ENCODE measurements at places on chromosomes 5 and 9.

DNA sequence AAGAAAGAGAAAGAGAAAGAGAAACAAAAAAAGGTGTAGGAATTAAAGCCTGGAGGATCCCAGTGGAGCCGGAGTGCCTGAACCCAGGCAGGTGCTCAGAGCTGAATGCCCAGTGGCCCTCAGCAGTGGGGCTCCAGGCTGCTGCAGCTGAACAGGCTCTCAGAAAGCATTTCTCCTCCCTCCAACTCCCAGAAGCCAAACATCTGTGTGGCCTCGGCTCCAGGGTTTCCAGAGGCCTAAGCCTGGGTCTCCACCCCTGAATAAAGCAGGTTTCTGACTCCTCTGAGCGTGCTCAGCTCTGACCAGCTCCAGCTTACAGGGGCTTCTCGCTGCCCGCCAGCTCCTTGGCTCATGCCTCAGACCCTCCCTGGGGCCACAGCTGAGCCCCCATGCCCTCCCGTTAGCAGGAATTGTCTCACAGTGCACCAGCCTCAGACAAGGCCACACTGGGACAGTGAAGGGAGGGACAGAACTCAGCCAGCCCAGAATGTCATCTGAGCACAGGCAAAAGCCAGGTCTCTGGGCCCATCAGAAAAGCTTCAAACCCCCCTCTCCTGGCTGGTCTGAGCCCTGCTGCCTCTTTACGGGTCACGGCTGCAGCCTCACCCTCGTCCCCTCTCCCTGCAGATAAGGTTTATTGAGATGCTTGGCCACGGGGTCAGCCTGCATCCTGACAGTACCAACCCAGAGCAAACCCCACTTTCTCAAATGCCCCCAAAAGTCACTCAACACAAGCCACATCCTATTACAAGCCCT lies 114.4 kb upstream of the PPP1R26 start:
- no peak for DNase-seq

GRCh38 chr5:95887977-95888376 lies 65.5 kb upstream of the GLRX start:
- no peak for DNase-seq

DNA sequence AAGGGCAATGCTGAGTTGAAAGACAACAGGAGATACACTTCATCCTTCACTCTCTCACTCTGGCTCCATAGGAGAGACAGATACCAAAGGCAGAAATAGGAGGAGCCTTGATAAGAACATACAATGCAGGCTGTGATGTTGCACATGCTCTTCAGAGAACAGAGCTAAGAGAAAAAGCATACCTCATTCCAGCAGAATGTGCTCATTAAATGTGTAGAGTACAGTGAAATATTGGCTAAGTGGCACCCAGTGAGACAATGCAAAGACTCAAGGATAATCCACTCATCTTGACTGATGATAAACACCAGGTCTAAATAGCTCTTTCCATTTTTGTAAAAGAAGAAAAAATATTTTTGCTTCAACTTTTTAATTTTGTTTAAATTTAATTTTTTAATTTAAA lies 139.7 kb downstream of the OR2K2 start:
- no peak for DNase-seq

DNA sequence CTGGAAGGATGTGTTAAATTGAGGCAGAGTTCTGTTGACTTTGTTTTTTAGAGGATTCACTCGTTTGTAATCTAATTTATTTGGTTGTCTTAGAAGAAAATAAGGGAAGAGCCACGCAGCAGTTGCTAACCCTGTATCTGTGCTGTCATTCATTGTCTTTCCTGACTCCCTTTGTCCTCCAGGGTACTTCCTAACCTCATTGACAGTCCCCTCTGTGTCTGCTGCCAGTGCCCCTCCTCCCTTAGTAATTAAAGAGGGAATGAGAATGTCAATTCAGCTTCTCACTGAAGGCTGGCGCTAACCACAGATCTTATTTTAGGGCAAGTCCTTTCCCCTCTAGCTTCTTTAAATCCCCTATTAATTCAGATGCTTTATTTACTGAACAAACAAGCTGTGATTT lies 84.0 kb downstream of the MAST4 start:
- DNase-seq, result no peak

GRCh38 chr5:167709625-167710024 lies 581.8 kb upstream of the WWC1 start:
- no peak for DNase-seq

DNA sequence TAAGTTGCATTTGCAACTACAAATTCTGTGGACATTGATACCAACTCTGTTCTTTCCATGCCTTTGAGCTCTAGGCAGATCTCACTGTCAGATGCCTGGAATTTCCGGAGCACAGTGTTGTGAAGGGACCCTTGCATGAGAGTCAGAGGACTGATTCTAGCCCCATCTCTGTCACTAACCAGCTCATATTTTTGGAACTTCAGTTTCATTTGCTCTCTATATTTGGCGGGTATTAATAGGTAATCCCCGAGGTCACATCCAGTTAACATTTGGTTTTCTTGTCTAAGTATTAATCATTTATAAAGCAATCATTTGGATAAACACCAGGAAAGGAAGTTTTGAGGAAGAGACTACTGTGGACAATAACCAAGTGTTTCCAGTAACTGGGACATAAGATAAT lies 115.7 kb downstream of the MAN2A1 start:
- DNase-seq, result peak; percentile 12

DNA sequence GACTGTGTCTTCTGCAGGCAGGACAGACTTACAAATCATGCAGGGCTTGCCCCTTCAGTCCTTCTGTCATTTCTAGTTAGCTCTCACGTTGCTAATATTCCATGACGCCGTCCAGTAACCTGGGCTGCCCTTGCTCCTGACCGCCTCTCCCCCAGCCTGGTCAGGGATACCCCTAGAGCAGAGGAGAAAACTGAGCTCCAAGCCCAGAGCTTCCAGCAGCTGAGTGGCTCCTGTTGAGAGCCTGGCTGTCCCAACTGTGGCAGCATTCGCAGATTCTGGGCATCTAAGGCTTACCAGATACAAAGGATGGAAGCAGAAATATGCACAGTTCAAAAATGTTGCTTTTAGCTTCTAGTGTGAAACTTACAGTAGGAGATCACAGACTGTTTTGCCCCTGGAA lies 185.2 kb downstream of the CD180 start:
- no peak for DNase-seq

GRCh38 chr9:35923927-35924763 lies 14.9 kb downstream of the SPAAR start:
- peak; percentile 97 for DNase-seq

- no peak for DNase-seq
Measured at GRCh38 chr9:107280543-107280942, 2.5 kb upstream of the RAD23B start.

GRCh38 chr5:74589204-74590056 lies 51.1 kb downstream of the ENC1 start:
- no peak for DNase-seq

GRCh38 chr5:142650881-142651280 lies 35.0 kb downstream of the FGF1 start:
- DNase-seq, result no peak

DNA sequence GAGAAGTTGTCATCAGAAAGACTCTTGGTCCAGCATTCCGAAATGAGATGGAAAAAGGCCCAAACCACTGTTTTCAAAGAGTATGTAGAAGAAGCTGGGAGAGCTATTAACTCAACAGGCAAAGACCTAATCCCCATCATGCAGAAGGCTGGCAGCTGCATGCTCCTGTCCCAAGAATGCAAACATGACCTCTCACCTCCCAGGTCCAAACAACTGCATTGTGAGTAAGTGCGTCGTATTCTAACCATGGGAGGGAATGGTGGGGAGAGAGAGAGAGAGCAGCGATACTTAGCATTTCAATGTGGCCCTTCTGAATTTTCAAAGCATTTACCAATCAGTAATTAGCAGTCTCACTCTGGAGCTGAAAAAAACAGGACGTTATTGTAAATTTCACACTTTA lies 27.6 kb downstream of the TRPC7 start:
- DNase-seq, result no peak

DNA sequence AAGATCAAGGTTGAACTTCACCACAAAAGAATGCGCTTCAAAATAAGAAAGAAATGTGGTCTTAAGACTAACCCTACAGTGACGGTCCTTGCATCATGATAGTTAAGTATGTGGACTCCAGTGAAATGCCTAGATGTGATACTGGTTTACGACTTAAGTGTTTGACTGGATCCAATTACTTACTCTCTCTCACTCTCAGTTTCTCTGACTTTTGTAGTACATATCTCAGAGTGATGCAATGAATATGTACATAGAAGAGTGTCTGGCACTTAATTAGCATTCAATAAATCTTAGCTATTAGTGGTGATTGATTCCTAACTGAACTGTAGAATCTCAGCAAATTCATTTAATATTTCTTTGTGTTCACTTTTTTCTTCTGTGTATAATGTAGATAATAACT lies 411.7 kb upstream of the ITGA1 start:
- DNase-seq, result no peak

DNA sequence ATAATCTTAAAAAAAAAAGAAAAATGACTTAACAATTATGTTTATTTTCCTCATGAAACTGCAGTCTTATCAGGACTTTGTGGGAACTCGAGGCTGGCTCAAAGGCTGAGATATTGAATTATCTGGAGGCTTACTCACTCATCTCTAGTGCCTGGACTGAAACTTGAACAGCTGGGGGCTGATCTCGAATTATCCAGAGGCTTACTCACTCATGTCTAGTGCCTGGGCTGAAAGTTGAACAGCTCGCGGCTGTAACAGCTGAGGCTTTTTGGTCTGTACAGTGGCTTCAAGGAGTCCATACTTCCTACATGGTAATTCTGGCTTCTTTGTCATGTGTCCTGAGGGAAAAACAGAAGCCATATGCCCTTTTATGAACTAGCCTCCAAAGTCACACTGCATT lies 371.9 kb downstream of the CETN3 start:
- peak; percentile 51 for DNase-seq

- no peak for DNase-seq
Measured at GRCh38 chr9:97791542-97791941, 61.5 kb upstream of the FOXE1 start.

- no peak for DNase-seq
Measured at GRCh38 chr9:106487266-106487665, 375.7 kb upstream of the ZNF462 start.

GRCh38 chr5:1227667-1228066 lies 2.5 kb downstream of the SLC6A18 start:
- DNase-seq, result no peak

DNA sequence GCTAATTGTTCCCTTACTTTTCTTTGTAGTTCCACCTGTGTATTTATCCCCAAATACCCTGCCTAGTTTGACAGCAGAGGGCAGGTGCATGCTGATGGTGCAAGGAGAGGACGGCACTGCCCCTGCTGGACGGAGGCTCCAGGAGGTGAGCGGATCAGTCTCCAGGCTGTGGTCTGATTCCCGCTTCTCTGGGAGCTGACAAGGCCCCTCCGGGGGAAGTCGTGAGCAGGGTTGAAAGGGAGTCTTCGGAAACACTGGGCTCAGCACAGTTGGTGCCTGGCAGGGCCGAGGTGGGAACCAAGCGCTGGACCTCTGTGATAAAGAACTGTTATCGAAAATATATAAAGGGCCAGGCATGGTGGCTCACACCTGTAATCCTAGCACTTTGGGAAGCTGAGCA lies 52.9 kb downstream of the RASGEF1C start:
- DNase-seq, result no peak

- DNase-seq, result no peak
Measured at GRCh38 chr9:69109152-69109551, 64.9 kb upstream of the TJP2 start.

GRCh38 chr9:134099123-134099761 lies 31.4 kb upstream of the BRD3 start:
- DNase-seq, result no peak

GRCh38 chr9:126681336-126681735 lies 67.6 kb downstream of the LMX1B start:
- DNase-seq, result no peak

- DNase-seq, result no peak
Measured at GRCh38 chr5:180126716-180127681, 55.4 kb upstream of the RNF130 start.

GRCh38 chr5:171570244-171570825 lies 150.9 kb downstream of the FGF18 start:
- DNase-seq, result peak; percentile 39

GRCh38 chr5:173313351-173313801 lies 14.8 kb downstream of the STC2 start:
- DNase-seq, result no peak

GRCh38 chr9:720239-720881 lies 121.1 kb upstream of the DMRT1 start:
- no peak for DNase-seq

DNA sequence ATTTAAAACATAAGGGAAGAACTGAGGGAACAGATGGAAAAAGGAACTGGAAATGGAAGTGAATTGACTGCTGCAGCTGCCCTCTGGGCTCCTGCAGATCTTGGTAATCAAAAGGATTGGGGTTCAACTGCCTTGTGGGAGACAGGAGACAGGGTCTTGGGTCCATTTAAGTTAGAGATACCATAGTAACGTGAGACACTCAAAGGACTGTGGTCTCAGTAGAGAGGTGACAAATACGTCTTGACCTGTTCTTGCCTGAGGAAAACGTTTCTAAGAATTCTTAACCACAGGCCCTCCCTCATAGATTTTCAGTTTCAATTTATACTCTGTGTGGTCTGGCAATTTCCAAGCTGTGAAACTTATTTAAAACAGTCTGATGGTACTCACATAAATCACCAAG lies 100.8 kb upstream of the DHFR start:
- no peak for DNase-seq

DNA sequence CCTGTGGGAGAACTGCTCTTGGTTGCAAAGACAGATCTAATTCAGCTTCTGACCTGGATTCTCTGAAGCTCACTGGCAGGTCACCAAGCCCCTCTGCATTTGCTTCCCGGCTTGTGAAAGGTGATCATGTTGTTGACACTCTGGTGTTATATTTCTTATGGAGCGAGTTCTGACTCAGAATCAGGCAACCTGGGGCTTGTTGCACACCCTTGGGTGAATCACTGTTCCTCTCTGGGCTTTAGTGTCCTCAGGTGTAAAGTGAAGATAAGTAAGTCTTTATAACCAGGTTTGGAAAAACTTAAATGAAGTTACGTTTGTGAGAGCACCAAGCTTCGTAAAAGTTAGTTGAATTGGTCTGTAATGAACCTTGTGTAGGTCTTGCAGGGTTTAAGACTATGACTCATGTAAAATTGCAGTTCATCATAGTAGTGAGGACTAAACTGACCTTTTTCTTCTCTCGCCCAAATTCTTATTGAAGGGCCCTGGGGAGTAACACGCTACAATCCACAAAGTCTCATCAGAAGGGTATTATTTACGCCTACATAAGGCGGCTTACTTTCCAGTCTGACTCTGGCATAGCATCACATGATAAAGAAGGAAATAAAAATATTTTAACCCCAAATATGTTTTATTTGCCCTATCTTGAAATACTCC lies 218.6 kb downstream of the TMEM38B start:
- no peak for DNase-seq

All from fibroblast of skin of right biceps (primary cell).